Hematopoietic multipotent progenitor cell treated with erythropoietin and hydrocortisone succinate and interleukin-3 and kit ligand, for 4 days (in vitro differentiated cells): ENCODE measurements at places on chromosomes 5 and 9.

DNA sequence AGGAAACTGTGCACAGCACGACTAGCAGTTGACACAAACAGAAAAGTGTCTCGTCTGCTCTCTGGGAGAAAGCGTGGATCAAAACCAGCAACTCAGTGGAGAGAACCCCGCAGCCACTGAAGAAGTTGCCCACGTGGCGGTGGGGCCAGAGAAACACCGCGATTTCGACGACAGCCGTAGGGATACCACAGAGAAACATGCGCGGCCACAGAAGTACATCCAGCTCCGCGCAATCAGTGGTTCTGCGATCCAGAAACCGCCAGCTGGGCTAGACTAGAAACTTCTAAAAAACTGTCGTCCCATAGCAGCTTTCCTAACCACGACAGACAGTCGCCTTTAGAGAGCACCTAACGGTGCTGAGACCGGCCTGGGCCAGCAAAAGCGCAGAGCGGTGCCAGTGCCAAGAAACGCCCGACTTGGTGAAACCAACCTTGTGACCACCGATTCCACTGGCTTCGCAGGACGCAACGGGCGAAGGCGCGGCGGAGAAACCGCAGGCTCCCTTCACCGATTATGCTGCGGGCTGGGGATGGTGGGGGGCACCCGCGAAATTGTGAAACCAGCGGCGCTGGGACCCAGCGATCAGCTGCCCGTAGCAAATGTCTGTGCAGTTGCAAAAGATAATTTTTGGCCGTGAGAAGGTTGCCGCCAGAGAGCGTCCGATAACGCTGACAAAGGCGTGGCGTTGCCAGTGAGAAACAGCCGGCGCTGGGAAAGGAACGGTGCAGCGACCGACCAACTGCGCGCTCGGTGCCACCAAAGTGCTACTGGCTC, 2.7 kb upstream of the ANXA2R start:
- peak; percentile 98 for DNase-seq

DNA sequence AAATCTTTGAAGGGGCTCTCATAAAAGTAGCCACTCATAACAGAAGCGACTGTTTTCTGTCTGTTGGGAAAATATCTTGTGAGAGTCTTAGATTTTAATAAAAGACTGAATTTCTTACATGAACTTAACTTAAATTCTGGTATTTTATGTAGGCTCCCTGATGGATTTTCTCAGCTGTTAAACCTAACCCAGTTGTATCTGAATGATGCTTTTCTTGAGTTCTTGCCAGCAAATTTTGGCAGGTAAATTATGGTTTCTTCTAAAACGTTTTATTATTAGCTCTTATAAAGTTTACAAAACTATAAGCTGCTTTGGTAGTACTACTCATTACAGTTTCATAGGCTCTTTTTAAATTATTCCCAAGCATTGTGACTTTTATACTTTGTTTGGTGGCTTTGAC, 87.0 kb downstream of the ERBIN start:
- DNase-seq, result no peak

- peak; percentile 96 for DNase-seq
Observed at GRCh38 chr9:114372921-114373448, 14.8 kb downstream of the AKNA start.

DNA sequence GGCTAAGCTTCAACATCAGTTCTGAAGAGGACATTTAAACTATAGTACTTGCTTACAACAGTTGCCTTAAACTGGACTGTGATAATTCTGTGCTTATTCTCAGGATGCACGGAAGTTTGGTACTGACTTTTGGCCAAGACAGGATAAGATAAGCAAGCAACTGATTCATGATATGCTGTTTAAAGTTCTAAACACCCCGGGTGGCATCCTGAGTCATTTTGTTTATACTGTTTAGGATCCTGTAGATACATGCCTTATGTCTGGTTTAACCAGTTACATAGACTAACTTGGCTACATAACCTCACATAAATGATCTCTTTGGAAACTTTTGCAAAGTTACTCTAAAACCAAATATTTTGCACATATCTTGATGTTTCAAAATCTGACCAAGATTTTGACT, 95.9 kb downstream of the CDH9 start:
- DNase-seq, result no peak

DNA sequence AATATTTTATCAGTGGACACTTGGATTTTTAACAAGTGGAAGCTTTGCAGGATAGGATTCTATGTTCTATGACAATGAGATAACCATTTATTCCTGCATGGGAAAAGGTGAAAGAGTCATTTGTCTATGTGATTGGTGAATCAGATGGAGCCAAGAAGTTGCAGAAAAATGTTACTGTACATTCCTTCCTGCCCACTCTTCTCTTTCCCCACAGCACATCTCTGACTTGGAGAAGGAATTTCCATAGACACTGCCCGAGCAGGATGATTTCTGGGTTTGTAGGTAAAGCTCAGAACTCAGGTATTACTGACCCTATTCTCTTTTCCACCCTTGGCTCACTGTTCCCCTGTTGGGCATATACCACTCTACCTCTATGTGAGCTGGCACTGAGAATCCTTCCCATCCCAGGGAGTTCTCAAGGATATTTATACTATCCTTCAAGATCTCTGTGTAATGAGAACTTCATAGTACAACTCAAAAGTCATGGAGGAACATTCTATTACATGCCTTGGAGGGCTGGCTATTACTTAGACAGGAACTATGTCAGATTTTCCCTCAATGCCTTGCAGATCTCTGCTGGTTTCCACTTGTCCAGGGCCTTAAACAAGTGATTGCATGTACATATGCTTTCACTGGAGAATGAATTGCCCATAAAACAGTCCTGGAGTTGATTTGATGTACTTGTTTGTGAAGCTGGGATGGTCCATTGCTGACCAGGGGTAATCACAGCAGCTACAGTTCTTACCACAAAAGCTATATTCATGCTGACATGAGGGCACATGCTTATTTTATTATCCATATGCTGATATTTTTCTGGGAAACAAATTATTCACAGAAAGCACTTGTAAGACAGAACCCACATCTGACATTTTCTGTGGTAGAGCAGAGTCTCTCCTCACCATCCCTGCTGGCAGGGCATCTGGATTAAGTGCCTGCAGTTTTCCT, 24.1 kb downstream of the SLC1A3 start:
- DNase-seq, result no peak
